Kidney epithelial cell (primary cell): ENCODE measurements at places on chromosomes 7 and 10.

DNA sequence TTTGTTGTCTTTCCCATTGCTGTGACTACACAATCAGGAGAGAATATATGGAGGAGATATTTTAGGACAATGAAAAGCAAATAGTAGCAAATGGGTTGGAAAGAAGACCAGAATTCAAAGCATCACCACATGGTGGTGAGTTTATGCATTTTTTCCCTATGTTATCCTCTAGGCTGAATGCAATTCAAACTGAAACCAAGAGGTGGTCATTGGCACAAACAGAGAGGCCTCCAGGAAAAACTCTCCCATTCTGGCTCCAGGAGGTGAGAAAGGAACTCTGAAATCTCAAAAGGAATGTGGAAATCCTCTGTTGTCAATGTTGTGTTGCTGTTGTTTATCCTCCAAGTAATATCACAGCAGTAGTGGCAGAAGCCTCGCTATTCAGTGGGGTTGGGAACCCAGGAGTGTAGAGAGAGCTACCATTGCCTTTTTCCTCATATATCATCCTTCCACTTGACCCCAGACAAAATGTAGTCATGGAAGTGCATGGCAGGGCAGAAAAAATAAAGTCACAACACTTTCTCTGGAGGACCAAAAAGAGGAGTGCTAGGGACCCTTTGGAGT is 819.1 kb downstream of the GRID1 start:
- DNase-seq: no peak

- no peak for DNase-seq
Measured at GRCh38 chr7:129553899-129554461, 51.6 kb downstream of the SMKR1 start.

- no peak for DNase-seq
Measured at GRCh38 chr7:23343806-23344475, 44.8 kb downstream of the MALSU1 start.

DNA sequence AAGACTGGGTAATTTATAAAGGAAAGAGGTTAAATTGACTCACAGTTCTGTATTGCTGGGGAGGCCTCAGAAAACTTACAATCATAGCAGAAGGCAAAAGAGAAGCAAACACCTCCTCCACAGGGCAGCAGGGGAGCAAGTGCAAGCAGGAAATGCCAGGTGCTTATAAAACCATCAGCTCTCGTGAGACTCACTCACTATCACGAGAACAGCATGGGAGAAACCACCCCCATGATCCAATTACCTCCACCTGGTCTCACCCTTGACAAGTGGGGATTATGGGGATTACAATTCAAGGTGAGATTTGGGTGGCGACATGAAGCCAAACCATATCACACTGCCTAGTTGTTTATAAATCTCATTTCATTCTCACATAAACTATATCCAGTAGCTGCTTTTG is 28.0 kb upstream of the CPN1 start:
- no peak for DNase-seq

GRCh38 chr10:100827819-100828737 is 82.7 kb downstream of the PAX2 start:
- DNase-seq: no peak

DNA sequence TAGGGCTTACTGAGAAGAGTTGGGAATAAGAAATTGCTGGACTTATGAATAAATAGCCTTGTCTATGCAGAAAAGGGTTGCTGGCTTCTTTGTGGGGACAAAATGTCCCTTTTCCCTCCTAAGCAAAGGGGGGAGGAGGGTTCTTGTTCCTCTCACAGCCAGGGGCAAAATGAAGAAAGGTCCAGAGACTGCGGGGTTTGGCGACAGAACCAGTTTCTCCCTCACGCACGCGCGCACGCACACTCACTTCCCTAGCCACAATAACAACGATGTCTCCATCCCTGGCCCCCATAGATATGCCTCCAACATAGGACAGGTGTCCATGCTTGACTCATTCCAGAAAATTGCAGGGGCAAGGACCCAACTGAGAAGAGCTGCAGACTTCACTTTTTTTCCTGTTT is 3.3 kb downstream of the ZMIZ1 start:
- no peak for DNase-seq

GRCh38 chr7:6106140-6106904 is 75.1 kb downstream of the ANKRD61 start:
- DNase-seq: no peak

GRCh38 chr10:47311932-47312662 is 10.2 kb upstream of the GDF2 start:
- peak; percentile 10 for DNase-seq

DNA sequence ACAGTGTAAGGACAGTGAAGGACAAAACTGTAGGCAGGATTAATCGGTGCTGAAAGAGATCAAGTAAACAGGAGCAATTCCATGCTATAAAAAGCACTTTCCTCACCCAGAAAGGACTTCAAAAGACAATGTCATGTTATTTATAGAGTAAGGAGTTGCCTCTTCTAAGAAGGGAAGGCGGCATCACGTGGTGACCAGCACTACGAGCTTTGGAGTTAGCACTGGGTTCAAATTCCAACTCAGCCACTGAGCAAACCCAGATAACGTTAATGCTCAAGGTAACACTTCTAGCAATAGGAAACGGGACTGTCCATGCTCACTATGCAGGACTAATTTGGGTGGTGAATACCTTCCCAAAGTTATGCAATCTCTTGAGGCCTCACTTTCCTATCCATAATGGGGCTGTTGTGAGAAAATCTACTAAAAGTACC is 715 bp upstream of the PANK1 start:
- no peak for DNase-seq
